ENCODE measurements at places on chromosomes 7 and 10.

DNA sequence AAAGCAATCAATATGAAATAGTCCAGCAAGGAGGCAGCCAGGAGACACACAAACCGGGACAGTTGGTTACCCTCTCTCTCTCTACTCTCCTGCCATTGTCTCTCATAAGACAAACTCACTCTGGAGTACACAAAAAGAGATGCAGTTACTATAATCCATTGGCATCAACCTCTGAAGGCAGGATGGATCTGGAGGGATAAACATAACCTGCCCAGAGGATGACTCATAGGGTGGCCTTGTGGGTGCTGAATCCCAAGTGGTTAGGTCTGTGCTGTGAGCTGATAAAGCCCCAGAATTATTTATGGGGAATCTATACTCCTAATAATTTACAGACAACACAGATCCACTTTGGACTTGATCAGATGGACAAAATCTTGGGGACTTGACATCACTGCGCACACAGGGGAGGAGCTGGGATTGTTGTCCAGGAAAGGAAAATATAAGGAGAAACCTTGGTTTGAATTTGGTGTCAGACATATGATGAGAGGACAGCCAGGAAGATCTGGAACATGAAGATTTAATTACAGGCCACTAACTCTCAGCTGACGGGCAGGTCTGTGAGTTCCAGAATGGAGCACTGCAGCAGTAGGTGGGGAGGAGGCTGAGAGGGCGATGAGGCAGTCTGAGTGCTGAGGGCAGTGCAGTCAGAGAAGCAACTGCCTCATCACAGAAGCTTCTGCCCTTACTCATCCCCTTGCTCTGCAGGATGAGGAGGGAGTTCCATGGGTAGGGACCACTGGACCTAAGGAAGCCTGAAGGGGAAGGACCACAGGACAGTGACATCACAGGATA is 113.9 kb upstream of the PRSS58 start:
- no peak overlapping the region for H3K27ac ChIP-seq
- DNase-seq = no peak
- H3K4me3 ChIP-seq = no peak overlapping the region
- H3K27me3 ChIP-seq = no peaks in the 10 kb centered on the region
- H3K4me1 ChIP-seq = no peaks in the 10 kb centered on the region

DNA sequence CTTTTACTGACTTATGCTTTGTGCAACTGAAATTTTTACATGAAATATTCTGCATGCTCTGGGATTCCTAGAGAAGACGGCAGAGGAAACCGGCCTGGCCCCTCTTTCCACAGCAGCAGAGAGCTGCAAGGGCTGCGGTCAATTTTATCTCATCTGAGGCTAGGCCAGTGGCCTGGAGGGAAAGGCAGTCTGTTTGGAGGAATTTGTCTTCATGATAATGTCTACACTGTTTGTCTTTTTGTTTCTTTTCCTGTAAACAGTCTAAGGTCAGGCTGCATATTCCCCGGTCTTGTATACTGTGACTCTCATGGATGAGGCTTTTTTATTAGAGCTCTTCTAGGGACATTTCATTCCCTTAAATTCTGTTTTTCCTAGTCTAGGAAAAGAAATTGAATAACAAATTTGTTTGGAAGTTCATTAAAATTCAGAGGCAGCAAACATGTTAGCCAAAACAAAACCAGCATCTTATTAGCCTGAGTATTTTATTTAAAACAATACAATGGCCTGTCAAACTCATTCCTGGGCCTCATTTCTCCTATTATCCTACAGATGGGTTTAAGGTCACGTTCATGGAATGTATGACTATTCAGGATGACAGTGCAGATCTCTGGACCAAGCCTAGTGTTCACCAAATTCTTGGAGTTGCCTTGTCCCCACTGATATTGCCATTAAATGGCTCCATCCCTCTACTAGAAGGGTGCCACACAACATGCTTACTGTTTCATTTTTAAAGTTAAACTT is 26.4 kb downstream of the LAMB4 start:
- H3K36me3 ChIP-seq = no peaks in the 10 kb centered on the region
- H3K4me1 ChIP-seq = no peaks in the 10 kb centered on the region
- no peak overlapping the region for H3K27ac ChIP-seq
- H3K4me3 ChIP-seq = no peak overlapping the region
- no peak for DNase-seq

DNA sequence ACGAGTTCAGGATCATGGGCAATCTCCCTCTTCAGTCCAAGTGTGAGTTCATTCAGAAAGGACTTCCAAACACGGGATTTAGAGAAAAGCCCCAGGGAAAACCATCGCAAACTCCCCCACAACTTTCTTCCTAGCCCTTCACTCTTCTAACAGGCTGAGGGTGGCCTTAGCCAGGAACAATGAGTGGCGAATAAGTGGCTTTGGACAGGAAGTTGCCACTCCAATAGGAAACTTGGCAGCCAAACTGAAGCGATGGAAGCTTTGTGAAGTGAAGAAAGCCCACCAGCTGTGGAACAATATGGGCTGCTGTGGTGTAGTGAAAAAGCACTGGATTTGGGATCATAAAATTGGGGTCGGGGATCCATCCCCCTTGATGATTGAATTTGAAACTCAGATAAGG is 193.2 kb downstream of the TEX36 start:
- H3K36me3 ChIP-seq = no peaks in the 10 kb centered on the region
- H3K4me1 ChIP-seq = no peaks in the 10 kb centered on the region
- no peak for DNase-seq

DNA sequence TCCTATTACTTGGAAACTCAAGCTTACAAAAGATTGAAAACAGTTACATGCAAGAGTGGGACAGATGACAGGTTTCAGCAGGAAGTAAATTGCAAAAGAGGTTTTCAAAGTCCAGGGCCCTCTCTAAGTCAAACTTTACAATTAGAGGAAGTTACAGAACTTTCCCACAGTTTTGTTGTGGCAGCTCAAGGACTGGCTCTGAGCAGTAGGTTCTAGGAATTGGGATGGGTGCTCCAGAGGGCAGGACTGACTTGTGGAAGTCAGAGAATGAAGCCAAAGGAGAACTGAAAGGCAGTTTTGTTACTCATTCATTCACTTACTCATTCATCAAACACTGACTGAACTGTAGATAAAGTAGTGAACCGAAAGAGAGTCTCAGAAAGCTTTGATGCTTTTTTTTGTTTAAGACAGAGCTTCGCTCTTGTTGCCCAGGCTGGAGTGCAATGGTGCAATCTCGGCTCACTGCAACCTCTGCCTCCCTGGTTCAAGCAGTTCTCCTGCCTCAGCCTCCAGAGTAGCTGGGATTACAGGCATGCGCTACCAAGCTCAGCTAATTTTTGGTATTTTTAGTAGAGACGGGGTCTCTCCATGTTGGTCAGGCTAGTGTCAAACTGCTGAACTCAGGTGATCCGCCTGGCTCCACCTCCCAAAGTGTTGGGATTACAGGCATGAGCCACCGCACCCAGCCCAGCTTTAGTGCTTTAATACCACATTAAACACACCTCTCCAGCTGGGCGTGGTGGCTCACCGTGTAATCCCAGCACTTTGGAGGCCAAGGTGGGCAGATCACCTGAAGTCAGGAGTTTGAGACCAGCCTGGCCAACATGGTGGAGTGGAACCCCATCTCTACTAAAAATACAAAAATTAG is 66.8 kb upstream of the CCNJ start:
- no peaks in the 10 kb centered on the region for H3K4me1 ChIP-seq
- no peak for DNase-seq
- no peak overlapping the region for H3K4me3 ChIP-seq
- H3K36me3 ChIP-seq = no peaks in the 10 kb centered on the region
- no peaks in the 10 kb centered on the region for H3K27me3 ChIP-seq
- no peak overlapping the region for H3K27ac ChIP-seq

- H3K4me3 ChIP-seq = no peak overlapping the region
- H3K36me3 ChIP-seq = no peaks in the 10 kb centered on the region
- H3K27me3 ChIP-seq = no peaks in the 10 kb centered on the region
- H3K4me1 ChIP-seq = peaks cover 11% of the 10 kb centered on the region
- no peak for DNase-seq
- no peak overlapping the region for H3K27ac ChIP-seq
Observed at GRCh38 chr7:139725077-139725476, 52.7 kb downstream of the HIPK2 start.

DNA sequence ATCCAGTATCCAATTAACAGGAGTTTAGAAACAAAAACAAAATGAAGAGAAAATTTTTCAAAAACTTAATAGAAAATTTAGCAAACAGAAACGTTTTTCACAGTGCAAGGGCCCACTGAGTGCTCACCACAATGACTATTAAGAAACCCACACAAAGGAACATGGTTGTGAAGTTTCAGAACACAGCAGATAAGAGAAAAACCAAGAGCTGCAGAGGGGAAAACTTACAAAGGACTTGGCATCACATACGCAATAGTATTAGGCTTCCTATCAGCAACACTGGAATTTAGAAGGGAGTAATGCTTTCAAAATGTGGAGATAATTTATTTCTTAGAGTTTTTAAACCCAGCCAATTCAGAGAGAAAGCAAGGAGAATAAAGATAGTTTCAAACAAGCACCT is 1.7 kb upstream of the C7orf25 start:
- peaks cover 7% of the 10 kb centered on the region for H3K4me1 ChIP-seq
- no peak overlapping the region for H3K4me3 ChIP-seq
- H3K36me3 ChIP-seq = peaks cover 13% of the 10 kb centered on the region
- H3K27ac ChIP-seq = peak overlapping the region; percentile 16

DNA sequence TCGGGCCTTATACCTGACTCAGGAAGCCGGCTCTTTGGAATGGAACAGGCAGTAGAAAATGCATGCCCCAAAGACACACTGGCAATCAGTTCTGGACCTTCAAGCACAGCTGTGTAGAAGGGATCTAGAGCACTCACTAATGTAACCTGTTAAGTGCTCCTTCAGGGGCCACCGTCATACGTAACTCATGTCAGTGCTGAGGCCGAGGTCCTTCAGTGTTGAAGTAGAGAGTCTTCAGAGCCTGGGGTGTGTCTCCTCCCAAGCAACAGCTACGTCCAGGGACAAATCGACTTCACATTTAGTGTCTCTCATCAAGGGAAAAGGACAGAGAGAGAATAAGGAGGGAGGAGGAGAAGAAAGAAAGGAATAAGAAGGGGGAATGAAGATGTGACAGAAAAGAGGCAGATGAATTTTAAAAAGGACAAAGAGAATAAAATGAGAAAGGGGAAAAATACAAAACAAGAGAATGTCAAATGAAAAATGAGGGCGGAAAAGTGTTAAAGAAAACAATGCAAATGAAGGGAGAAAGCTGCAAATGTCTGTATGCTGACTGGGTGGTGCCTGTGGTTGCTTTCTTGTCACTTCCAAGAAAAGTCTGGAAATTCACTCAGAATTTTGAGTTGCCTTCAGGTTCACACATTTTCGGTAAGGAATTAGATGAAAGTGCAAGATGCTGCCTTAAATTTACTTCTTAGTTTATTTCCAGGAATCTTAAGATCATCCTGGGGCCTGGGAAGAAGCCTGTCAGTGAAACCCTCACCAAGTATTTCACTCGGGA is 989.4 kb downstream of the GRID1 start:
- no peak overlapping the region for H3K27ac ChIP-seq
- DNase-seq = no peak
- H3K4me3 ChIP-seq = no peak overlapping the region
- no peaks in the 10 kb centered on the region for H3K36me3 ChIP-seq
